ENCODE measurements at places on chromosomes 1 and 21.
A peak's percentile ranks its signal among the peaks of the same experiment; 100 is the strongest.

DNA sequence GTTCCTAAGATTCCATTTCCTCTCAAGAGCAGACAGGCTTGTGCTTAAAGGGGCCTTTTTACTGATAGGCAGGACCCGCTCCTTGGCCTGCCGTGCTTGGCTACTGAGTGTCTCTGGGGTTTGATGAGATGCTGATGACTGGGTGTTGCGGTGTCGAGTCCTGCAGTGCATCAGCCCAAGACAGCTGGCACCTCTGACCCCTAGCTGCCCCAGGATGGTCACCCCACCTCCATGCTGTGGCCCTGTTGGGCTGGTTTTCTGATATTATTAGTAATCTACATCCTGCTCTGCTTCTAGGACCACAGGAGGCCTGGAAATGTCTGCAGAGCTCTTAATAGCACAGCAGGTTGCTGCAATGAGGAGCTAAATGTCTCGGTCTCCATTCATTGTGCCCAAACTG is 28.7 kb downstream of the LRRC71 start:
- DNase-seq = no peak

- DNase-seq = no peak
Measured at GRCh38 chr1:63886340-63886739, 112.5 kb downstream of the ROR1 start.

GRCh38 chr21:44989943-44990780 is 50.3 kb downstream of the SLX9 start:
- no peak for DNase-seq

DNA sequence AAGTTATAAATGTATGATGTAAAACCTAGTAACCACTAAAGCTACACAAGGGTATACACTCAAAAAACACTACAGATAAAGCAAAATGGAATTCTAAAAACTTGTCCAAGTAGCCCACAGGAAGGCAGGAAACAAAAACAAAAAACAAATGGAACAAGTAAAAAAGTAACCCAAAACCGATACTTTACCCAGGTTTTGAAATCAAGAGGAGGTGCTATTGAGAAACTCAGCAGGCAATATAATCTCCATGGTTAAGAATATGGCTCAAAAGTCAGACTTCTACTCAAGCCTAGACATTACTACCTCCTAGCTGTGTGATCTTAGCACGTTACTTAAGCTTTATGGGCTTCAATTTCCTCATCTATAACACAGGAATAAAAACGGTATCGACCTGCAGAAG is 13.3 kb downstream of the RBBP5 start:
- DNase-seq = no peak

DNA sequence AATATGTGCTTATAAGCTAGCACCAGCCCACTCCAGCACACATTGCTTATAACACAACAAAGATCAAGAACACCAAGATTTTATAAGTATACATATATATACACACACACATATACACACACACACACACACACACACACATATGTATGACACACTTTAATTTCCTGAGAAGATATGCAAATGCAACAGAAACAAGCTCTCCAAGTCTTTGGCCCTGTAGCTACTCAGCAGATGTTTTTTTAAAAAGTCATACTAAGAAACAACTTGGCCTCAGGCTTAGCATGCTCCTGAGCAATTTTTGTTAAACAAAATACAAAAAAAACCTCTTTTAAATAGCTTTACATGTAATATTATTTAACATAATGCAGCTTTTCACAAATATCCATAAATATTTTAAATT is 11.1 kb downstream of the TNFSF18 start:
- no peak for DNase-seq

DNA sequence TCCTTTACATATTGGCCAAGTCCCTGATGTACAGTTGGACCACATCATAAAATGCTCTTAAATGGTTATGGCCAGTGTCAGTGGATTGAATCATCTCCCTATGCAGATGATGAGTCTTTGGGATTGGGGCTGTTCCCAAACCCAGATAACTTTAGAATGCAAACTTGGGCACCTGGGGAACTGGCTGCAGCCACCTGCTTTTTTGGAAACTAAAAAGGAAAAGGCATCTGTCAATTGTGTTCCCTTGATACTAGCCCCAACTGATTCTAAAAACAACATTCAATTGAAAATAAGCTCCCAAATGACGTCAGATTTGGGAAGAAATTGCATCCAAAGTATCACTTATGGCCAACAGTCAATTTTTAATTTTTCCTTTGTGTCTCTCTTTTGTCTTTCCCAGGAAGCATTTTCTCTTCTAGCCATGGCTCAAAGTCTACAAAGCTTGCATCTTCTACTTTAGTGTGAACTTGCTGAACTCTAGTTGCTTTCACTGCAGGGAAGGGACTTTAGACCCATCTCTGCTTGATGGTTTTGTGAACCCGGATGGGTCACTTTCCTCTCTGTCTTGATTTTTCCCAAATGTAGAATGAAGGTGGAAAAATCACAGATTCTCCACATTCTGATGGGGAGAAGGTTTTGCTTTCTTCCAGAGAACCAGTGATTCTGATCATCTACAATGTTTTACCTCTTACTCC is 402.3 kb upstream of the USP24 start:
- DNase-seq = no peak

GRCh38 chr1:30764396-30764795 is 6.8 kb upstream of the LAPTM5 start:
- DNase-seq = no peak

DNA sequence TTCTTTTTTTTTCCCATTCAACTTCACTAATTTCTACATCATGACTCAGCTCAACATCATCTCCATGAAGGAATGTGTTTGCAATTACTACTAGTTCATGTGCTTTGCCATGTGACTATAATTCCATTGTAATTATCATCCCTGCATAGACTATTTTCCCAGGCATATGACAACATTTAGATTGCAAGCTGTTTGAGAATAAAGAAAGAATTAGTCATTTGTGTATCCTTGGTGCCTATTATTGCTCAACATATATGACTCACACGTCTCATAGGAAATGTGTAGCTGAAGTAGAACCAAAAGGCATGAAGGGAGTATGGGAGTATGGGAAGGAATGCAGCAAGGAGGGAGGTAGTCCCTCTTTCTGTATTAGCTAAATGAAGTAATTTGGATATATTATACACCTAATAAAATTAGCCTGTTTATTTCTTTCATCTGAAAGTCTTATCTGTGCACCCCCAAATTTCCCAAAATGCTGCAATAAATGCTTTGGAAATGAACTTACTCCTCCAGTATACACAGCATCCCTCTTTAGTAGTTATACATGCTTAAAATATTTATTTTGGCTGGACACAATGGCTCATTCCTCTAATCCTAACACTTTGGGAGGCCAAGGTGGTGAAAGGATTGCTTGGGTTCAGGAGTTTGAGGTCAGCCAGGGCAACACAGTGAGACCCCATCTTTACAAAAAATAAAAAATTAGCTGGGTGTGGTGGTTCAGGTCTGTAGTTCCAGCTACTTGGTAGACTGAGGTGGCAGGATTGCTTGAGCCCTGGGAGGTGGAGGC is 316.9 kb upstream of the ADGRL4 start:
- peak; percentile 98 for DNase-seq

DNA sequence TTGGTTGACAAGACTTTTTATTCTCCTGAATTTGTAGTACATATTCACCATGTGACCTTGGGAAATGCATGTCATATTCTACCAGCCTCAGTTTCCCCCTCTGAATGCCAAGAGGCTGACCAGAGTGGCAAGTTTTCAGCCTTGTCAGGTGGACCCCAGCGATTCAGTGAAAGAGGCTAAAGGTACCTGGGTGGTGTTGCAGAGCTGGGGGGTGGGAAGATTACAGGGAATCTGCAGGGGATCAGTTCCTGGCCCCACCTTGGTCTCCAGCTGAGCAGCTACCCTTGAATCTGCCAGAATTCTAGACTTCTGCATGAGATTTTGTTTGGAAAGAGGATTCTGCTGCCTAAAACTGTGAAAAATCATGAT is 27.9 kb upstream of the KCNA2 start:
- DNase-seq = no peak

GRCh38 chr21:23639721-23640120 is 1967.6 kb downstream of the MRPL39 start:
- peak; percentile 38 for DNase-seq

Data from HS-5 (cell line).